ENCODE measurements at places on chromosomes 16 and 17. TPM values are rescaled to one million over a fixed set of nuclear protein-coding genes. Genes with fewer than 3 reads are reported as not detected.

DNA sequence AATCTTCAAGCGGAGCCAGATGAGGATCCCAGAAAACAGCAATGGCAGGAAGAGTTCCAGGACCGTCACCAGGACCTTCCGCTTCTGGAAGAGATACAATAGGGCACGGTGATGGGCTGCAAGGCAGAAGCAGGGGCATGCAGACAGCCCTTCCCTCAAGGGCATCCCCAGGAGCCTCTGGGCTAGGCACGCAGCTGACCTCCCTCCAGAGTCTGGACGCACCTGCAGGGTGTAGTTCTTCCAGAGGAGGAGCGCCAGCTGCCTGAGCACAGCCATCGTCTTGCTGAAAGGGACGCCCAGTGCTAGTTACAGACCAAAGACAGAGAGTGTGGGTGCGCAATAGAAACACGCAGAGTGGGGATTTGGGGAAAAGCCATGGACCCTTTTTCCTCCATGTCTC lies 14.3 kb downstream of the ABCA3 start:
- DNase-seq, result no peak

GRCh38 chr17:55005520-55005919 lies 37.0 kb downstream of the STXBP4 start:
- DNase-seq, result no peak

DNA sequence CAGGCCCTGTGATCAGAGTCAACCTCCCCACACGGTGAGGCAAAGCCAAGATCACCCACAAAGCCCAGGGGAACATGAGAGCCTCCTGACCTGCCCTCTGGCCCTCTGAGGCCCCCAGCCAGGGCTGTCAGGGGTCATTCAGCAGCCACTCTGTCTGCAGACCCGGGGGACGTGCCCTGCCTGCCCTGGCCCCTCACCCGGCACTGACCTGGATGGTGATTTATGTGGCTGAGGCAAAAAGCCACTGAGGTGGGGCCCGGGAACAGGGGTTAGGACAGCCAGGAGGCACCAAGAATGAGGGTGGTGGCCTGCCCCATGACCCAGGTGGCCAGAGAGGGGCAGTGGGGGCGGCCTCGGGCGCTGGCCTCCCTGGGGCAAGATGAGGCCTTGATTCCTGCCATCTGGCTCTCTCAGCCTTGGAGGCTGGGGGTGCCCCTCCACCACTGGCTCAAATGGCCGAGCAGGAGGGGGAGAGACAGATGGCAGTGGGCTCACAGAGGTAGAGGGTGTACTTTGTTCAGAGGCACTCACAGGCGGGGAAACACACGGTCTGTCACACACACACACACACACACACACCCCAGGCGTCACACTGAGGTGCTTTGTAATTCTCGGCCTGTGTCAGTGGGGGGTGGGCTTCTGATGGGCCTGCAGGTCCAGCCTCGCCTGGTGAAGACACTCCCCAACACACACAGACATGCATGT lies 174.0 kb upstream of the GSE1 start:
- DNase-seq, result no peak

CCT6B gene
- polyA plus RNA-seq, result 1.4 TPM

DNA sequence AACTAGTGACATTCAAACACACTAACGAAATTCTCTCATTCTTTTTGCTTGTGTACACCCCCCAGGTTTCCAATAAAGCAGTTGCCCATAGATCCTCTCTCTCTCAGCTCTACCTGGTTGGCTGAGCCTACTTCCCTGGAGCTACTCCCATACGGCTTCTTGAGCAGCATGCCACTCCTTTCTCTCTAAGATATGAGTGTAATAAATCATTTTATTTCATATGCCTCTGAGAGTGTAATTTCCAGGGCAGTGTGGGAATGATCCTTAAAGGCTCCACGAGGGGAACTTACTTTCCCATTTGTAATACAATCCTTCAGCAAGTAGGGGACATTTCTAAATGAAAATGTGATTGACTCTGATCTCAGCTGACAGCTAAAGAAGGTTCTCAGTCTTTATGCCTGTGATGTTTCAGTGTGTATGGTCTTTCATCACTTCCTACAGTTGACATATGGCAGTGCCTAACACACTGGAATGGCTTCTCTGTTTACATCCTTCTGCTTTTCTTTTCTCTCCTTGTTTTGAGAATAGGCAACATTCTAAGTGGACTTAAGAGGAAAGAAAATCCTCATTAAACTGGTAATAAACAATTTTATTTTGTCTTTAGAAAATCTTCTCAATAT lies 1194.3 kb upstream of the CDH8 start:
- DNase-seq, result no peak

DNA sequence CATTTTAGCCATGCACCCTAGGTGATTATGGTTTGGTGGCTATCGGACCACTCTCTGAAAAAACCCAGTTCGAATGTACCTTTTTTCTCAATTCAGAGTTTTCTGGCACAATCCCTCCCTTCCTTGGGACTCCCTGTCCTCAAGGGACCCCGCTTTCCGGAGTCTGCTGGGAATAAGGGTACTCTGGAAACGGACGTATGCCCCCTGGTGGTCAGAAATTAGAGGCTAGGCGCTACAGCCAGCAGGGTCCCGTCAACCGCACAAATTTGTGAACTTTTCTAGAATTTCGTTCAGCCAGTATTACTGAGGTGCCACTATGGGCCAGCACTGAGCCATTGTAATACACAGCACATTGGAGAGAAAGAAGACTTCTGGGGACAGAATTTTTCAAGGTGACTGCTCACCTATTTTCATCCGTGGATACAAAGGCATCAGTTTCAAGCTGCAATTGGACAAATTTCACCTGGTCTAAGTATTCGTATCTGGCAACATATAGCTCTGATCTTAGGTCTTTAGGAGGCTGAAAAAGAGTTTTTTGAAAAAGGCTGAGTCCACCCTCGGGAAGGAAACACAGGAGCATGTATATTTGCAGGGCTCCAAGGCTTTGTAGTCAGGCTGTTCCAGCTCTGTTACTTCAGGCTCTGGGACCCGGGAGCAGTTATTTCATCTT lies 27.1 kb upstream of the CRYBA1 start:
- peak; percentile 63 for DNase-seq

CCDC144A gene
- polyA plus RNA-seq, result 0.63 TPM

- no peak for DNase-seq
These were observed 5.8 kb upstream of the GNA13 start for GRCh38 chr17:65062171-65062915.

DNA sequence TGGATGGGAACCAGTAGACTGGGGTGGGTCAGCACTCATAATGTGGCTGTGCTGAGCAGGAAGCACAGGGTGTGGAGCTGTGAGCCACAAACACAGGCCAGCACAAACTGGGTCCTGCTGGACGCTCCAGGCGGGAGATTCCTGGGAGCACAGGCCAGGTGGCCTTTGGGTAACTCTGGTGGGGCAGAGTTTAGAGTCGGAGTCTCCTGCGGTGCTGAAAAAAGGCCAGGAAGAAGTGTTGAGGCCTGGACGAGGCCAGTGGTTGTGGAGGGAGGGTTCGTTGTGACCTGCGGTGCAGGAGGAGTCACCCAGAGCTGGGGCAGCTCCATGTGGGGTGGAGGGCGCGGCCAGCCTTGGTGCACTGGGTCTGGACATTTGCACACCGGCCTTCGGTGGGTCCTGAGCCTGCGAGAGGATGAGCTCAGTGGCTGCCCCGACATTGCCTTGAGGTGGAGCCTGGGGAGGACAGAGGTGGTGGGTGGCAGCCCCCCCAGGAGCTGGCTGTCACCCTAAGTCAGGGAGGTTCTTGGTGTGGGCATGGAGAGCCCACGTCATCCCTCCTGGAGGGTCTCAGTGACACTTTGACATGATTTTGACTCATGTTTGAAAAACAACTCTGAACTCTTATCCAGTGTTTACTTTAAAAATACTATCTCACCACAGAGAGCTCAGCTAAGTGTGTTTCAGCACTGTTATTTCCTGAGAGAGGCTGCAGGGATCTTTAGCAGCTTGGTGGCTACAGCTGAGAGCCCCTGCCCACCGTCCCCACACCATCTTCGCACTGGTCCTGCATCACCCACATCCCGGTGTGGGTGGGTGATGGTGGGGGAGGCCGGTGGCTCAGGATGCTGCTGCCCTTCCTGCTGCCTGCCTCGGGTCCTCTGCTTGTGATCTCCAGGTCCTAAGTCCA lies 98.7 kb downstream of the NPIPB11 start:
- DNase-seq, result no peak

IL4R gene
- polyA plus RNA-seq, result 12.8 TPM

ZFHX3 gene
- polyA plus RNA-seq, result 11.1 TPM

DNA sequence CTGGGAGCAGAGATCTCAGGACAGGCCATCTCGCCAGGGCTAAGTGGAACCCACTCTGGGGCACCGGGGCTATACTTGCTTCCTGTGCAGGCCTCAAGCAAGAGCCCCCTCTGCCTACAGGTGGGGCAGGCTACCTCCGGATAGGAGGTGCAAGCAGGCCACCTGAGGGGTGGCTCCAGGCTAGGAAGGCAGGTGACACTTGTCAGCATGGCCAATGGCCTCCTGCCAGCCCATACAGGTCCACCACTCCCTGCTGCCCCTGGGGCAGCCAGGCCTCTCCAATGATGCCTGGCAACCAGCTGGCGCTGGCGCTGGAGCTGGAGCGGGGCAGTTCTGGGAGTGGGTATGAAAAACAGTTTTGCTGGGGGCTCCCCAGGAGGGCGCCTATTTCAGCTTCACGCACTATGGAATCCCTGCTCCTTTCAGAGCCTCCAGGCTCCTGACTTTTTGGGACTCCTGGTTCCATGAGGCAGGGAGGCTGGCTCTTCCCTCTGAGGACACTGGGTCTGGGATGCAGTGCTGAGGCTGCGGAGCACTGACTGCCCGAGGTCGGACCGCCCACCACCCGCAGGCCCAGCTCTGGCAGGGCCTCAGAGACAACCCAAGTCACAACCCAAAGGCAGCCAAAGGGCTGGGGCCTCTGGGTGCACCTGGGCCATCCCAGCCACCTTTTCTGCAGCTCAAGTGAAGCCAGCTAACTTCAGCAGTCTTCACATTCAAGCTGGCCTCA lies 8.4 kb upstream of the SREBF1 start:
- no peak for DNase-seq

DNA sequence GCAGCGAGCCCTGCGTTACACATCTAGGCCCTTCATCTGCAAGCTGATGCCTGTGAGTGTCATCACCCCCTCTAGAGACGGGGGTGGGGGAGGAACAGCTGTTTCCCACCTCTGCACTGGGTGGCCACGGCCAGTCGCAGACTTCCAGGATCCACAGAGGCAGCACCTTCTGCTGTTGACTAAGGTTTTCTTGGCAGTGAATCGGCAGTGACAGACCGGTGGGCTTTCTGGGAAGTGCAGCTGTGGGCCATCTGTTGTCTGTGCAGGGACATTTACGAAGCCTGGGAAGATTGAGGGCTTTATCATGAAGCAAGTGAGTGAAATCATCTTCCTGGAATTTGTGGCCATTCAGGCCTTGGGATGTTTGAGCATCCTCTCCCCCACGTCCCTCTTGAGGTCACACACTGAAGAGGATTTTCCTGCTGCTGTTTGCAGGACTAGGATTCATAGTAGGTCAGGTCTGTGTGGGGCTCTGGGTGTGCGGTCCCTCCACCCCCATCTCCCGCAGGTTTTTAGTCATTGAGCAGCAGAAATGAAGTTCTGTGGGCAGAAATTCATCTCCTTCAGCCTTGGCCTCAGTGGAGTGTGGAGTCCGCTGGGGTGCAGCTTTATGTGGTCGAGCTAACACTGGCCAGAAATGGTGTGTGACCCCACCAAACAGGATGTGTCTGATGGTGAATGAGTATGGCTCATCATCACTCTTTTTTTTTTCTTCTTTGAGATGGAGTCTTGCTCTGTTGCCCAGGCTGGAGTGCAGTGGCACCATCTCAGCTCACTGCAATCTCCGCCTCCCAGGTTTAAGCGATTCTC lies 12.0 kb downstream of the PGS1 start:
- peak; percentile 71 for DNase-seq

DNA sequence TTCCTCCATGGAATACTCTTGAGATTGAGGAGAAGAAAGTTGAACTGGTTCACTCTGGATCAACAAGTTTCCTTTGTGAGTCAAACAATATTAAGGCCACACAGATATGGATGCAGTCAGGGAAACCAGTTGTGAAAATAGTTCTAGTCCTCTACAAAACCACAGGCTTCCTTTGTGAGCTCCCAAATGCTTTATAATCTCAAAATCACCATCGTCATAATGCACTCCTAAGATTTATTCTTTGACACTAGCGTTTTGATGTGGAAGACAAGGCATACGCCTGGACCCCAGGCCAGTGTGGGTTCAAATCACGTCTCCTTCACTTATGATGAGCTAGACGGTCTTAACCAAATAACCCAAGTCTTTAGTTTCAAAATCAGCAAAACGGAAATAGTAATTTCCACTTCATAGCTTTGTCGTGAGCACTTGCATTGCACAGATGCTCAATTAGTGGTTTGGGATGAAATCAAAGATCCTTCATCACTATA lies 142.6 kb downstream of the STX8 start:
- no peak for DNase-seq

- no peak for DNase-seq
These were observed 74.1 kb upstream of the IRX3 start for GRCh38 chr16:54360681-54361080.

- DNase-seq, result no peak
These were observed 458.6 kb upstream of the GOT2 start for GRCh38 chr16:59192551-59193199.

DNA sequence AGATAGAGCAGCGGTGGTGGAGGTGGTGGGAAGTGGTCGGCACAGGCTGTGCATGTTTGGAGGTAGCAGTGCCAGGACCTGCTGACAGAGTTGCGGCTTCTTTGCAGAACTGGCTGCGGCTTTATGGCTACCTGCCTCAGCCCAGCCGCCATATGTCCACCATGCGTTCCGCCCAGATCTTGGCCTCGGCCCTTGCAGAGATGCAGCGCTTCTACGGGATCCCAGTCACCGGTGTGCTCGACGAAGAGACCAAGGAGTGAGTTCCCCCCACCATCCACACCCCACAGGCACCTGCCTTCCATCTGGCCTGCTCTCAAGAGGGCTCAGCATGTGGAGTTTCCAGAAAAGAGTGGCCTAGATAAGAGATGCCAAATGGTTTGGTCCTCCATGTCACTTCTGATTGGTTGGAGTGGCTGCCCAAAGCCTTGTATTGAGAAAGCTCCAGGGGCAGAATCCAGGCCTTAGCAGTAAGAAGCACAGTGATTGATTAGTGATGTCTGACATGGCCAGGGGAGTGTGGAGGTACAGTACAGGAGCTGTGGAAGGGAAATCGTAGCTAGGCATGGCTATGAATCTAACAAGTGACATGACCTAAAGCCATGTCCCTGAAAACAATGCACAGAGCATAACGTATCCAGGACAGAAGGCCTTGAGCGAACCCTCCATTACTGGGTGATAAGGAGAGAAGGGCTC lies 12.0 kb downstream of the MMP15 start:
- no peak for DNase-seq

ITGAD gene
- 1.3 TPM for polyA plus RNA-seq

SPNS2 gene
- 4.5 TPM for polyA plus RNA-seq

EVI2B gene
- 2.2 TPM for polyA plus RNA-seq

Measured in muscle of back (tissue), 13 donors.